Common myeloid progenitor, CD34-positive (primary cell): ENCODE measurements at places on chromosomes 12 and 14.

DNA sequence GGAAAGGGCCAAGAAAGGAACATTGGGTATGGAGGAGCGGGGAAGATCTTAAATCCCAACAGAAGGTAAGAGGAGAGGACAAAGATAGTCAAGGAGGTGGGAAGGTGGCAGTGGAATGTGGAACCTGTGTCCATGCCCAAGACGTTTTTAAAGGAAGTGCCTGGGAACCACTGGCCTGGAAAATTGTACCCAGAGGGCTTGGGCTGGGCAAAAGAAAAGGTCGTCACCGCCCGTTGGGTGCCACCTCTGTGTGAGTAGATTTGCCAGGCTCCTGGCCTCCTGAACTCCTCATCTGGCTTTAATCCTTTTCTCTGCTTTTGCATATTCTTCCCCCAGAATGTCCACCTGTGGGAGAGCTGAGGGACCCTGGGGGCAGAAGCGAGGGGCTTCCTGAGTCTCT is 32.6 kb downstream of the JDP2 start:
- no peak for DNase-seq

GRCh38 chr14:69876221-69876847 is 2.9 kb upstream of the SMOC1 start:
- DNase-seq = no peak

DNA sequence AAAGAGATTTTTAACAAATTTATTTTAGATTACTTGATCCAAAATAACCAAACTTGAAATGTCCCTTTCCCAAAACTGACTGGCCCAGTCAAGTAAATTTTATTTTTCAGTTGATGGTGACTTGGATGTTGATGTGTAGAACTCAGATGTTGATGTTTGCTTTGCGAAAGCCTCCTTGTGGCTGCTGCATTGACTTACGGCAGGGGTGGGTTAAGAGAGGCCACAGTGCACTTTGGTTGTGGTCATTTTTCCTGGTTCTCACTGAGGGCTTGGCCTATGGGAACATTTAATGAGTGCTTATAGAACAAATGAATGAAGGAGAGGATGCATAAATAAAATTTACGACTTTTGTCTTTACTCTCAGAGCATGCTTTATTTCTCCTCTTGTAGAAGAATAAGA is 52.6 kb downstream of the SLCO1B3 start:
- DNase-seq = no peak

DNA sequence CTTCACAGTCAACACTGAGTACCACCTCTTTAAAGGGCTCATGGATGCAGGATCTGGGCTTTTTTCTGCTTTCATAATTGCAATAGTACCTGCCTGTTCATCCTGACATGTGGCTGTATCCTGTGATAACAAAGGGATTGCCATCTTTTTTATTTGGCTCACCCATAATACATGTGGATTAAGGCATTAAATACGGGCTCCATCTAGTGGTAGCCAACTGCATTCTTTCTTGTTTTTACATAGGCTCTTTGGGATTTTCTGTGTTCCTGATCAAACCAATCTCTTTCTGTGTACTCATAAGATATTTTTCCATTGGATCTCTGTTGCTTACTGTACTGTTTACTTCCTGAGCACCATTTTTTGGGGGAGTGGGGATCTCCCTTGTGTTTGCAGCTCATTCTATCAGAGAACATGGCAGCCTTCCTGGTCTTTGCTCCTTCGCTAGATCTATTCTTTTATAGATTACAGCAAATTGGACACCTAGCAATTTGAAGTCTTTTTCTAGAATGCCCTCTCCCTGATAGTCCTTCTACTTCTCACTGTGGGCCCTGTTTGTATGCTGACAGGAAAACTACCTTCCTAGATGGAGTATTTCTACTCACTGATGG is 723.4 kb upstream of the MDGA2 start:
- DNase-seq = peak; percentile 11

DNA sequence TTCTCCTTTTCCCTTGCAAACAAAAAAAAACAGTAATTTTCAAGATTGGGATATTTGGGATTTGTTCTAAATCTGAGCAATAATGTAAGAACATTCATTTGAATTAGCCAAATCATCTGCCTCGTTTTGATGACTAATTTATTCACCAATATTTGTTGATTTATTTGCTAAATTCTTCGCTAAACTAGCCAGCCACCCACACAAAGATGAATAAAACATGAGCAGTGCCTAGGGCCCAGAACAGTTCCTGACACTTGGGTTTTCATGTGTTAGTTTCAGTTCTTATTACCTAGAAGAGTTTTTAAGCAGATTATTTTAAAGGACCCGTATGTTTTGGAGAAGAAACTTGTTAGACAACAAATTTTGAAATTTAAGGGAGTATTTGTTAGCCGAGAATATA is 1.4 kb downstream of the ETNK1 start:
- peak; percentile 40 for DNase-seq

- no peak for DNase-seq
Measured at GRCh38 chr12:109253913-109254544, 55.1 kb downstream of the FOXN4 start.

DNA sequence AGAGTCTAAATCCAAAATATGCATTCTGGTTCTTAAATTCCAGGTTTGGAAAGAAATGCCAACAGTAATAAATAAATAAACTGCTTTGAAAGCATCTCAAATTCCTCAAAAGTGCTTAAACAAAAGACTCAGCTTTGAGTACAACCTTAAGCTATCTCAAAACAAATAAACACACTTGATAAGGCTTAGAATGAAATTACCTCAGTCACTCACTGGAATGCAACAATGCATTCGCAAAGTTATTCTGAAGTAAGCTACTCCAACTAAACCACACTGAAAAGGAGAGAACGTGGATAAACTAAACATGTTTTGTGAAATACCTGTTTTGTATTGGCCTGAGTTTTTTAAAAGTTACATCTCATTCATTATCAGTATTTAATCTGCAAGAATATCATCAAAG is 1.2 kb downstream of the SPTSSA start:
- DNase-seq = no peak

DNA sequence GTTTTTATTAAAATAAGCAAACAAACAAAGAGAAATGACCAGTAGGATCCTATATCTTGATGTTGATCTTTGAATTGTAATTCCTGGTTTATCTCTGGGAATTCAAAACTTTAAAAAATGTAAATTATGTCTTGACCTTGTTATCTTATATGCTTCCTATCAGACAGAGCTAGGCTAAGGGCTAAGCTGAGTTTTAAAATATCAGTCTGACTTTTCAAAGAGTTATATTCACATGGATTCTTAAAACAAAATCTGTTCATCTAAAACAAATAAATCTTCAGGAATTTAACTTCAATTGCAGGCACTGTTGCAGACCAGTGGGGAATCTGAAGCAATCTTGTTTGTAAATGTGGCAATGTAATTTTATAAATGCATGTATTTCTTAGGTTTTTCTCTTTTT is 1144.1 kb downstream of the LRFN5 start:
- DNase-seq = no peak

DNA sequence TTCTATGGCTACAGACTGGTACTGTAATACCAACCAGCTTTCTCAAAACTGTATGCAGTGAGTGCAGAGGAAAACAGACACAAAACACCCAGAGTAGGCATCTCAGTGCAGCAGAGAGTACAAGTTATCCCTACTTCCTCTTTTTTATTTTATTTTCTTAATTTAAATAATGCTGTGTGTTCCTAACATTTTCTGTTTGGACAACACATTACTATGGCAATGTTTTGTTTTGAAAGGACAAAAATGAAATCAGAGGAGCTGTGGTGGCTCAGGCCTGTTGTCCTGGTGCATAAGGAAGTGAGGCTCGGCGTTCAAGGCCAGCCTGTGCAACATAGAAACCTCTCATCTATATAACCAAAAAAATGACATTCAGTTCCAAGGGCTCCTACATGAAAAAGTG is 33.7 kb upstream of the SELPLG start:
- peak; percentile 56 for DNase-seq

DNA sequence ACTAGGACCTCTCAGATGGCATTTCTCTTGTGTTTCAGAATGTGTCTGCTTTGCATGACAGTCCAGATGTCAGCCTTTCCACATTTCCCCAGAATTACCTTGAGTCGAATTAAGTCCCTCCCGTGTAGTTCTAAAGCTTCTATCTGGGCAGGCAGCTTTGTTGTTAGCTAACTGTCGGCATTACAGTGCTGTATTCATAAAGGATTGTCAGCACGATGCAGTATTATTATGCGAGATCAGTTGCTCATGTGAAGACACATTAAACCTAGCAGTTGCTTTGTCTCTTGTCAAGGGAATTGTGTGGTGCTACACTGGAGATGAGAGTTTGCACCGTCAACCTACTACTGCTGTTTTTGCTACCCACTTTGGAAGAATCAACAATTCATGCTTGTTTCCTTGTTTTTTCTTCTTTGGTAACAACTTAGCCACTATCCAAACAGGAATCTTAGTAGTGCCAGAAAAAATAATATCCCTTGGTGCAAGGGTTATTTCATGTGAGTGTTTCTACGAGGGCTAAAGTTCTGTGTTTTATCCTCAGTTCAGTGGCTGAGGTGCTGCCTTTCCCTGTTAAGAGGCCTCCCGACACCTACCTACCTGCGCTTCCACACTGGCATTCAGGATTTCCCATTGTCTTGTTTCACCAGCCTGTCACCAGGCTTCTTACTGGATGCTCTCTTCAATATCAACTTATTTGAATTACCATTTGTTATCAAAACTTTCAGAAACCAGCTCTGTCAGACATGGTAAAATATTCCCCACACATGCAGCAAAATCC is 297.9 kb upstream of the G2E3 start:
- DNase-seq = no peak

- no peak for DNase-seq
Measured at GRCh38 chr12:82835217-82835616, 148.5 kb downstream of the TMTC2 start.

GRCh38 chr12:52359621-52360061 is 7.6 kb downstream of the KRT85 start:
- no peak for DNase-seq

DNA sequence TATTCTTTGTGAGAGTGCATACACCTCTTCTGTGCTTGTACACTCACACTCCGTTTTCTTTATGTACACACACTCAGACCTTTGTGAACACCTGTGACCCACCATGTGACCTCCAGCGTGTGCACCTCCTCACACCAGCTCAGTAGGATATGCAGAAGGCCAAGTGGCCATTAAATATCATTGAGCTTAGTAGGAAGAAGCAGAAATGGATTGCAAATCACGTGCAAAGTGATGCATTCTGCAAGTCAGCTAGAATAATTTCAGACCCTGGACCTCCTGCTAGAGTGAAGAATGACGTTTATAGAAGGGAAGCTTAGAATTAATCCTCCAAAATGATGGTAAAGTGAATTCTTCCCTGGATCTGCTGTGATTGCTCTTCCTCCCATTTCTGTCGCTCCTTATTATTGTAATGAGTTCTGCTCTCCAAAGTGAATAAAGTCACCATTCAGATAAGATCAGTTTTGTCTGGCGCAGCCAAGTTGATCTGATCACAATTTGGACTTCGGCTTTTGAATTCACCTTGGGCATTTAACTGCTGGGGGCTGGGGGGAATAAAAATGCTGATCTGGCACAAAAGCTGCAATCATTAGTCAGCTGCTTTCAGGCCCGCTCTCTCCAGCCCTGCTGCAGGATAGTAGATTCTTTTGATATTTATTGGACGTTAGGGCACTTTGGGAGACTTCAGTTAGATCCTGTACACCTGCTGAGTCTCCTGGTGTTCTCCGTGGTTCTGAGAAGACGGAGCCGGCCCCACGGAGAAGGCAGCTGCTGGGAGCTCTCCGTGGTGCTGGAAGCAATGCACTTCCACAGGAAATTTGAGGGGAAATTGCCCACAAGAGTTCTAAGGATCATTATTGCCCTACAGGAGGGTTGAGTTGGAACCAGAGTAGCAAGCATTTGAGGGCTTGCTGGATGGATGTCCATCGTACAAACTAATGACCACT is 12.4 kb upstream of the NRXN3 start:
- DNase-seq = peak; percentile 67

DNA sequence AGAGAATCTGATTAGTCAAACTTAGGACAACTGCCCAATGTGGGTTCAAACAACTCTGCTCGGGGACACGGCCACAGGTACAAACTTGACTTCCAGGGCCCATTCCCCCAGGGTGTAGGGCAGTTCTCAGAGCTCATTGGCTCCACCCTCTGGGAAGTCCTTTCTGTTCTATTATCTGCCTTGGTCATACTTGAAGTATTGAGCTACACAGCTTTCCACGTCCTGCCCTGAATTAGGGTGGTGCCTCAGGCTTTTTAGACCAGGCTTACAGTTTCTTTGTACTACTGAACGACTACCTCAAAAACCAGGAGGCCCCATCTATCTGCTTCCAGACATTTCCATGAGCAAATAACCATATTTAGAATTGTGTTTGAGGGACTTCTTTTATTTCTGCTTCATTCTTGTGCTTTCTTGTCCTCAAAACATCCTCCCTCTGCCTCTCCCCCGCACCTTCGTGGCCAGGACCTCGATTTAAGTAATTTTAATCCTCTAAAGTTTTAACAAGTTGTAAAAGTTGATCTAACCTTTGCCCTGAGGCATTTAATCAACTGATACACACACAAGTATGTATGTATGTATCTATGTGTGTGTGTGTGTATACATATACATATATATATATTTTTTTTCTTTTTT is 281.7 kb upstream of the AMIGO2 start:
- DNase-seq = no peak

GRCh38 chr12:105120551-105120950 is 13.0 kb downstream of the WASHC4 start:
- DNase-seq = no peak

- DNase-seq = no peak
Measured at GRCh38 chr14:105930572-105930971, 404.2 kb downstream of the TMEM121 start.

GRCh38 chr12:121523741-121524140 is 57.1 kb downstream of the KDM2B start:
- no peak for DNase-seq

- peak; percentile 71 for DNase-seq
Measured at GRCh38 chr14:90500665-90501370, 104.0 kb downstream of the CALM1 start.

DNA sequence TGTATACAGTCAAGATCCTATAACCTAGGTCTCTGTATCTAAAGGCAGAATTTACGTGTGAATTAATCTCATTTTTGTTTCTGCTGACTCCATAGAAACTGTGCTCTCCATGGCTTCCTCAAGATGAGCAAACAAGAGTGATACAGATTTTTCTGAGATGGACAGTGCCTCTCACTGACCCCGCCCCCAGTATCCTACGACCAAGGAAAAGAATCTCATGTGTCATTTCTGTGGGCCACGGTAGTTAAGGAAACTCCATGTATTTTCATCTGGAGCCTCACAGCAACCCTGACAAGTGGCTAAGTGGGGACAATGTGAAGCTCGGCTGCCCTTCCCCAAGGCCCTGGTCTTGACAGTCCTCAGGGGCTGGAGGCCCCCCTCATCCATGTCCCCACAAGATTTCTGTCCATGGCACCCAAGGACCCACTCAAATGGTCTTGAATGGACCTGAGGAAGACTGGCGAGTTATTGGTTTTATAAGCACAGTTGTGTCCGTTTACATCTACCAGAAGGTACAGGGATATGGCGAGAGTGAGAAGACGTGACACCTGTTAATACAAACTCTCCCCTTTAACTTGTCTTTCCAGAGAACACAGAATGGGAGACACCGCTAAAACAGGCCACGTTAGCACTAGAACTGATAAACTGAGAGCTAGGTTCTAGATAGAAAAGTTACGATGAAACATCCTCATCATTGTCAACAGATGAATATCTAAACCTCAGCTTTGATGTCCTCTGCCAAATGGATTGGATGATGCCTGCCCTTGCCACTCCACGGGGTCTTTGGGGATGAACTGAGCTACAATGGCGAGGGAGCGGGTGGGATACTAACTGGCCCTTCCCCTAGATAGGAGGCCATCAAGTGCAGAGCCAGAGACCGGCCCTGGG is 108.4 kb upstream of the EGLN3 start:
- DNase-seq = no peak

GRCh38 chr14:103298620-103299019 is 35.4 kb upstream of the EIF5 start:
- DNase-seq = no peak
